Islet precursor cell (in vitro differentiated cells): ENCODE measurements at places on chromosomes 3 and 15.

- DNase-seq = no peak
Measured at GRCh38 chr3:112377568-112378071, 44.7 kb downstream of the CD200 start.

GRCh38 chr3:23926246-23926645, 9.3 kb downstream of the RPL15 start:
- no peak for DNase-seq

- peak; percentile 90 for DNase-seq
Measured at GRCh38 chr15:65054333-65055200, 9.4 kb downstream of the SLC51B start.

GRCh38 chr3:42263354-42264346, 2.3 kb downstream of the CCK start:
- peak; percentile 56 for DNase-seq

DNA sequence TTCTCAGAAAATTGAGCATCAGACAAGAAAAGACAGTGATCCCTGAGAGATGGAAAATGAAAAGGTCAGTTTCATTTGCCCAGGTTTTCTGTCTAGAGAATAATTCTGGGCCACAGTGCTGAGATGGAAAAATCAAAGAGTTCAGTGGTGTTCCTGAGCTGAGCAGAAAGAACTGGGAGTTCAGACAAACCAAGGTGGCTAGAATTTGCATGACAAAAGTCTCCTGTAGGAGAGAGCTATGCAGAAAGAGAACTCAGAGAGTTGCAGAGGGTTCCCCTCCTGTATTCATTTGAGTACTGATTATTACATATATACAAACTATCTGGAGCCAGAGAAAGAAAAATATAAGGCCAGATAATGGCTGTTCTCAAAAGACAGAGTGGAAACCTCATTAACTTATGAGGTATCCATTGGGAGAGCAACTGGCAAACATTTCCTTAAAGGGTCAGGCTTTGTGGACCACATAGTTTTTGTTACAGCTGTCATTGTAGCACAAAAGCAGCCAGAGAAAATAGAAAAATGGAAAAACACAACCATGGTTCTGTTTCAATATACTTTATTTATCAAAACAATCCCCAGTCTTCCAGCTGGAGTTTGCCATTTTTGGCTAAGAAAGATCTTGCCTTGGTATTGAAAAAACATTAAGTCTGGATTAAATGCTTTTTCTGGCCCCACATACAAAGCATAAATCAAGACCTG, 1004.1 kb downstream of the TBL1XR1 start:
- DNase-seq = no peak

DNA sequence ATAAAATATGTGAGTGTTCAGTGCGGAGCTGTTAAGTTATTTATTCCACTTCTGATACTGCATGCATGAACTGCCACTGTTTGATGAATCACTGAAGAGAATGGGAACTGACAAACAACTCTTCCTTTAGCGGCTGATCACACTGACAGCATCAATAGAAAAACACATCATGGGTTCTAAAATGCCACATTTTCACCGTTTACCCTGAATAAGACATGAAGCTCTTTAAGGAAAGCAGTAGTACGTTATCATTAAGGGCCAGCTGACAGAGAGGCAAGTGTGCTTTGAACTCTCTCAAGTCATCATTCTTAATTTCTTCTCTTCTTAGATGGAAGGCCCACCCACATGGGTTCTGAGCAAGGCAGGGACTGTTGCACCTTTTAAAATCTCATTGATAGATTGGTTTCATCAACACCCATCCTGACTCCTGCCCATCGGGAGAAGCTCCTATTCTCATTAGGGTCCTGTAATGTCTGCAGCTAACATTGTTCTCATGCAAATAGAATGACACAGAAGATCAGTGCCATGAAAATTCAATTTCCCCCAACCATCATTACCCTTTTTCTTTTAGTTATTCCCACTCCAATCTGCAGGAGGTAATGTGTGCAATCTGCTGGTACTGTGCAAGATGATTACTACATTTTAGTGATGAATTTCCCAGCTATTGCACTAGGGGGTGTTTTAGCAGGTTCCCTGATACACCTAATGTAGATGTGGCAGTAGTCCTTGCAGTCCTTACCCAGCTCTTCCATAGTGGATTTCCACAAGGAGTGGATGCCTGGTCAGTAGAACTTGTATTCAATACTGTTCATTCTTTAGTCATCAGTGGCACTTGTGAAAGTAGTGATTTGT, 119.1 kb downstream of the ROBO2 start:
- no peak for DNase-seq

DNA sequence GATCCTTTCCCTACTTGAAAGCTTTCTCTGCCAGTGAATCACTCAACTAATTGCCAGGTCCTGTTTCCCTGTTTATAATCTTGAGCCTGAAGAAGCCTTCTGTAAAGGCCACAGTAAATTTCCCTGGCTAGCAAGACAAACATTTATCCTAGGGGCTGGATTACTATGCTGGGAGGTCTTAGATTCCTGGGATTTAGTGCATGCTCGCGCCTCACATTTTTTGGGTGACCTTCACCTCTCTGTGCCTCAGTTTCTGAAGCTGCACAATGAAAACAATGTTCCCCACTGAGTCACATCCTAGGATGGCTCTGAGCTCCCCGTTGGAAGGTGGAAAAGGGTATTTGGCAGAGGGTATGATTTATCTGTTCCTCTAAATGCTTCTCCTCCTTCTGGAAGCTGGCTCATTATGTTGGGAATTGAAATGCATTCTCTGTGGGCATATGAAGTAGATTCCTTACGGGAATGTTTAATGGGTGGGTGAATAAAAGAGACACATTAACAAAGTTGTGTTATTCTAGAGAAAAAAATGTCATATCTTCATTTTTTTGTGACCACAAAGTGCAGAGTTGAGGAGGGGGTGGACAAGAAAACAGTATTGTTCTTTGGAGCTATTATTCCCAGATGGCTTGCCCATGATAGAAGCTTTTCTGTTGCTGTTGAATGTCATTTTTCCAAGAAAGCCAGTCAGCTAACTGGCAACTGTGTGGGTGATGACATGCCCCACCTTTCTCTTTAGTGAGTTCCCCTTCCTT, 32.4 kb downstream of the LSM3 start:
- peak; percentile 74 for DNase-seq

DNA sequence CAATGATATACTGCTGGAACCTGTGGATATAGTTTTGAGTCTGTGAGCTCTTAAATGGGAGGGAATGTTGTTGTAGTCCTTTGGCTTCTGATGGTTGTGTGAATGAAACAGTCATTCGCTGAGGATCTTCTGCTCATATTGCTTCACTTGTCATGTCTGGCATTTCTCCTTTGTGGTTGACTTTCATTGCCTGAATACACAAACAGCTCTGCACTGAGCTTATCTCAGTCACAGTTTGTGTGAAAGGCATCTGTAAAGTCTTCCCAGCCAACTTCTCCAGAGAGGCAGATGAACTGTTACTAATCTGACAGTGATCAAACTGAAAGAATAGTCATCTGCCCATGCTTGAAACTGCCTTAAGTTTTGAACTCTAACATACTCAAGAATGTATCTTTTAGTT, 59.8 kb downstream of the TMED3 start:
- no peak for DNase-seq

DNA sequence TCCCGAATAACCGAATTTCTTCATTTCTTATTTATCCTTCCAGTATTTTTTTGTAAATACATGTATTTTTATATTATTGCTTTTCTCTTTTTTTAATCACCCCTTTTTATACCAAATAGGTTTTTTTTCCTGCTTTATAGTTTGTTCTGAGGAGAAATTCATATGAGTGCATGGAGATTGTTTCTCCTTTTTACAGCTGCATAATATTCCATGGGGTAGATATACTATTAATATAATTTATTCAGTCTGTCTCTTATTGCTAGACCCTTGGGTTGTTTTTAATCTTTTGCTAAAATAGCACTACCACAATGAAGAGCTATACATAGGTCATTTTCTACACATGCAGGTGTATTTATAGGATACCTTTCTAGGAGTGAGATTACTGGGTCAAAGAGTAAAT, 3.5 kb upstream of the TMEM87A start:
- no peak for DNase-seq
